Neural progenitor cell (in vitro differentiated cells): ENCODE measurements at places on chromosomes 1 and 21.
A peak's percentile ranks its signal among the peaks of the same experiment; 100 is the strongest.

- no peak for DNase-seq
Measured at GRCh38 chr1:1168451-1169411, 4.9 kb upstream of the TTLL10 start.

- no peak for DNase-seq
Measured at GRCh38 chr1:182087304-182087703, 25.8 kb upstream of the ZNF648 start.

GRCh38 chr1:185861630-185862029 is 127.4 kb downstream of the HMCN1 start:
- no peak for DNase-seq

- no peak for DNase-seq
Measured at GRCh38 chr1:225425201-225425786, 2.5 kb downstream of the LBR start.

DNA sequence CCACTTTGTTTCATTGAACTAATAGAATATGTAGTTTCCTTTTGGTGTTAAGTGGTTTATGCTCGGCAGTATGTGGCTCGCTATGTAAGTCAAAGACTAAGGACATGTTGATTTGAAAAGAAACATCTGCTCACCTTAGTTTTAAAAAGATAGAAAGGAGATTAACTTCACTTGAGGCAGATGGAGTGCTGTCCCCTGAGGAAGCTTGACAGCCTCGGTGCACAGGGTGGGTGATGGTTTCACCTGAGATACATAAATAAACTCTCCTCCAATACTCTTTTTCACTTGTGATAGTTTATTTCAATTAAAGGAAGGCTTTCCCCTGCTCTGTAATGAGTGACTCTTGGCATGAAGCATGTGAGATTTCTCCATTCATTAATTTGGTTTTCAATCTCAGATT is 70.8 kb upstream of the FMN2 start:
- no peak for DNase-seq

DNA sequence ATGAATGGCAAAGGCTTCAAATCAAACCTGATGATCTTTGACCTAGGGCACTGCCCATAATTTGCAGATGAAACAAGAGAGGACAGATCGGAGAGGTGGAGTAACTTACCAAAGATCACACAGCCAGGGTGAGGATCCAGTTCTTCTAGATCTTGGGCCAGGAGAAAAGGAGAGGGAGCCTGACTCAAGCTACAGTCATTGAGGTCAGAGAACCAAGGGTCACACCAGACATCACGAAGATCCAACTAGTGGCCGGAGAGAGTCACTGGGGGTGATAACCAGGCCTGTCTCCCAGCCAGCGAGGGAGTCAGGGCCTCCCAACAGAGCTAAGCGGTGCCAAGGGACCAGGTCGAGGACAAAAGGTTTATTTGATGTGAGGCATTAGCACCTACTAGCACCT is 115.0 kb downstream of the RIPK4 start:
- DNase-seq, result no peak

DNA sequence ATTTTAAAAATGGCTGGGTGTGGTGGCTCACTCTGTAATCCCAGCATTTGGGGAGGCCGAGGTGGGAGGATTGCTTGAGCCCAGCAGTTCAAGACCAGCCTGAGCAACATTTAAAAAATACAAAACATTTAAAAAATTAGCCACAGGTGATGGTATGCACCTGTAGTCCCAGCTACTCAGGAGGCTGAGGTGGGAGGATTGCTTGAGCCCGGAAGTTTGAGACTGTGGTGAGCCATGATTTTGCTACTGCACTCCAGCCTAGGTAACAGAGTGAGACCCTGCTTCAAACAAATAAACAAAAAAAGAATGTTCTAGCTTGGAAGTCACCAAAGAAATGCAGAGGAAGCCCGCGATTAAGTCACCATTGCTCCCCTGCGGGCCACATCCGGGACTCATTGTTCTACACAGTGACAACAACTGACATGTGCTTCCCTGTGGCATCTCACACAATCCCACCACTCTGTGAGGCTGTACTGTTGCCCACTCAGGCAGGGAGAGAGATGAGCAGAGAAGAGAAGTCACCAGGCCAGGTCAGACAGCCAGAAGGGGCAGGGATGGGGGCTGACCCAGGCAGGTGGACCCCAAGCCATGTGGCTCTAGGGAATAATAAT is 18.4 kb upstream of the SPATC1L start:
- DNase-seq, result no peak

DNA sequence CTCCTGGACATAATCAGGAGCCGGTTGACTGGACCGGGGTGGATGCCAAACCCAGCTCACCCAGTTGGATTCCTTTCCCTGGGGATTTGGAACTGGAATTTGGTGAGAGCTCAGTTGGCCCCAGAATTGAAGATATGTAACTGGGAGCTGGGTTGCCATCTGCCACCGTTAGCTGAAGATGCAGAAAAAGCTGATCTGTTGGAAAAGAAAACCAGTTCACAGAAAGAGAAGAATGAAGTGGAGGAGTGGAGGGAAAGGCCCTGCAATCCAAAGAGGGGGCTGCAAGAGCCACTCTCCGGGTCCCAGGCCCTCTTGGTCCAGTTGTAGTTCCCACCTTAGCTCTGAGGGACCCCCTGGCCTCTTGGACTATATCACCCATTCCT is 16.0 kb downstream of the TEX35 start:
- no peak for DNase-seq

- no peak for DNase-seq
Measured at GRCh38 chr1:186793582-186793927, 35.2 kb upstream of the PLA2G4A start.

DNA sequence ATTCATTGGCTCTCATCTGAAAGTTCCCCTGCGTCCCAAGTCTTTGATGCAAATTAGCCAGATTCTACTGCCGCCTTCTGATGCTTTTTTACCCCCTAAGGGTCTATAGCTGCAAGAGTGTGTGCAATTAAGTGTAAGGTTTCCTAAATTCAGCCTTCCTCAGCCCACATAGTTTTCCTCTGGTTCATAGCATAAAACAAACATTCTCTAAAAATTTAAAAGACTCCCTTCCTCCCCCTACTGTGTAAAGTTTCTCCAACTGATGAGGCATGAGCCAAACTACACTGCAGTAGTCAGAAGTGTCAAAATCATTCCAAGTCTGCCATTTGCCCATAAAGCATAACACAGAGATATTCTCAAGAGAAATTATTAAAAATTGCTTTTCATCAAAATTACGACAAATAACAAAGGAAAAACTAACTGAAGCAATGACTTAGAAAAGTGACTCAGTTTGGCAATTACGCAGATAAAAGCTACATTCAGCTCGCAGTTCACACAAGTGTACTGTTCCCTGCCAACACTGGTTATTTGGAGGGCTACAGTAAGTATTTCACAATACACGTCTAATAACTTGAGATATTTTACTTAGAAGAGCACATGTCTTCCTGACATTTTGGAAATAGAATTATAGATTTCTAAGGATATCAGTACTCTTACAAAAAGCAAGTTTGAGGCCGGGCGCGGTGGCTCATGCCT is 15.4 kb downstream of the KCNH1 start:
- DNase-seq, result no peak

DNA sequence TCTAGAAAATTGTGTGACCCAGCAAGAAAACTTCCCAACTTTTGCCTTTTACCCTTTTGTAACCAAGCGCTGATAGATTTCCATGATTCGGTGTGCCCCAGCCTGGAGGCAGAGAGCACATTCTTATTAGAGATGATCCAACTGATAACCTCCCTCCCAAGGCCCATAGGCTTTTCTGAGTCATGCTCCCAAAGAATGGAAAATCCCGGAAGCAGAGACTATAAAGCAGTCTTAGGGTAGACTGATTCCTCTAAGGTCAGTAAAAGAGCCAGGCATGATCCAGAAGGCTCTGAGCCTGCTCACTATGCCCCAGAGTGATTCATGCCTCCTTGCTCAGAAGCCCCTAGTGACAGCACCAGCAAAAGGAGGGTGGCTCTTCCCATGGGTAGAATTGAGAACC is 4.3 kb downstream of the CAMK1G start:
- DNase-seq, result no peak

GRCh38 chr1:232915212-232915611 is 35.2 kb upstream of the NTPCR start:
- no peak for DNase-seq

GRCh38 chr1:16498573-16499413 is 15.3 kb downstream of the RNU1-1 start:
- peak; percentile 98 for DNase-seq

- DNase-seq, result no peak
Measured at GRCh38 chr1:217540321-217540720, 90.6 kb downstream of the GPATCH2 start.

- DNase-seq, result peak; percentile 93
Measured at GRCh38 chr21:25801217-25802014, 66.6 kb downstream of the GABPA start.

- no peak for DNase-seq
Measured at GRCh38 chr1:153220606-153221303, 3.4 kb downstream of the PRR9 start.

GRCh38 chr1:229536982-229537381 is 21.5 kb downstream of the ABCB10 start:
- no peak for DNase-seq

- no peak for DNase-seq
Measured at GRCh38 chr1:232403017-232403714, 226.8 kb downstream of the SIPA1L2 start.

DNA sequence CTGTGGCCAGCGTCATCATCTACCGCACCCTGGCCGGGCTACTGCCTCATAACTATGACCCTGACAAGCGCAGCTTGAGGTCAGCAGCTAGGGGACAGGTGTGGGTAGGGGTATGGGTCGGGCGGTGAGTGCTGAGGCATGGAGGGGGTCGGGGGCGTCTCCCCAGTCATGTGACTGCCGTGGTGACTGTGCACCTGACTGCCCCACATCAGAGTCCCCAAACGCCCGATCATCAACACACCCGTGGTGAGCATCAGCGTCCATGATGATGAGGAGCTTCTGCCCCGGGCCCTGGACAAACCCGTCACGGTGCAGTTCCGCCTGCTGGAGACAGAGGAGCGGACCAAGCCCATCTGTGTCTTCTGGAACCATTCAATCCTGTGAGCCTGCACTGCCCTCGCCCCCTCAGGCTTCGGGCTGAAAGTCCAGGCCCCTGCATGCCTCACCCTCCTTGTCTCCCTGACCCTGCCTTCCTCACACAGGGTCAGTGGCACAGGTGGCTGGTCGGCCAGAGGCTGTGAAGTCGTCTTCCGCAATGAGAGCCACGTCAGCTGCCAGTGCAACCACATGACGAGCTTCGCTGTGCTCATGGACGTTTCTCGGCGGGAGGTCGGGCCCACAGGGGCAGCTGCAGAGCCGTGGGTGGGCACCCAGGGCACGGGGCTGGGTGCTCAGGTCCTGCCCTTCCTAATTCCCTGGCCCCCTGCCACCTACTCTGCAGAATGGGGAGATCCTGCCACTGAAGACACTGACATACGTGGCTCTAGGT is 13.5 kb downstream of the PSRC1 start:
- DNase-seq, result no peak

DNA sequence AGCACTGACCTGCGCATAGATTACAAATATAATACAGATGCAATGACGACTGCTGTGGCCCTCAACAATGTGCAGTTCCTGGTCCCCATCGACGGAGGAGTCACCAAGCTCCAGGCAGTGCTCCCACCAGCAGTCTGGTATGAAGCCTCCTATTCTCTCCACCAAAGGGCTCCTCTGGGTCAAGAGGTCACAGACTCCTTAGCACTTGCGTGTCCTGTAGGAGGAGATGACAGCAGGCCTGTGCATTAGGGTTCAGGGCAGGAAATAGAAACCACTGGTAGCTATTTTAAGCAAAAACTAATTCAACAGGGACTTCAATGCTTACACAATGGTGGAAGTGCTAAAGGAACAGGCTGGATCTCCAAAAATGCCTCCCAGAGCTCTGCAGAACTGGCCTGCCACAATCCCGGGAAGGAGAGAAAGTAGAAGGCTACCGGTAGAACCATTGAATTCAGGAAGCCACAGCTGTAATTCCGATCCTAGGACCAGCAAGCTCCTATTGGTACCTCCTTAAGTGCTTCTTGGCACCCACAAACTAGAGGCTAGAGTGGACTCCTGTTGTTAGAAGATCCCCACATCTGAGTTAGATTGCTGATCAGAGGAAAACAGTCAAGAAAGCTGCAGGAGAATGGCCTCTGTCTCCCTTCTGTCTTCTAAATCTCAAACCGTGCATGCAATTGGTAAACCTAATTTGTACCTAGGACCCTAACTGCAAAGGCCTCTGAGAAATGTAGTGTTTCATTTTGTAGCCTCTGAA is 12.7 kb upstream of the DYNLT5 start:
- peak; percentile 8 for DNase-seq

- DNase-seq, result no peak
Measured at GRCh38 chr1:98102345-98103030, 181.7 kb upstream of the DPYD start.

- no peak for DNase-seq
Measured at GRCh38 chr1:29599826-29600225, 363.5 kb downstream of the PTPRU start.

- no peak for DNase-seq
Measured at GRCh38 chr1:9376886-9377333, 84.2 kb downstream of the SPSB1 start.

DNA sequence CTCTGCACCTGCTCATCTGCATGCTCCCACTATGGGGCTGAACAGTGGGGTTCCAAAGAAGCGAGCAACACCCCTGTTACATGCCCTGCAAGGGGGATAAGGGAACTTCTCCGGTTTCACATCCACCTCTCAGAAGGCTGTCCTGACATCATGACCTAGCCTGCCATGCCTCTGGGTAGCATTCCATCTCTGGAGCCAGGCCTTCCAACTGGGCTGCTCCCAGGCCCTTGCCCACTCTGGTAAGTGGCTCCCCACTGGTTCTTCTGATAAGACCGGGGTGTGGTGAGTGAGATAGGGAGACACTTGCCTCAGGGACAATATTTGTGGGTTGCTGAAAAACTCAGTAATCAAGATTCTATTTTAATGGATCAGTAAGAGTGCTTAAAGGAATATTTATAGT is 57.8 kb downstream of the KCNJ15 start:
- no peak for DNase-seq

DNA sequence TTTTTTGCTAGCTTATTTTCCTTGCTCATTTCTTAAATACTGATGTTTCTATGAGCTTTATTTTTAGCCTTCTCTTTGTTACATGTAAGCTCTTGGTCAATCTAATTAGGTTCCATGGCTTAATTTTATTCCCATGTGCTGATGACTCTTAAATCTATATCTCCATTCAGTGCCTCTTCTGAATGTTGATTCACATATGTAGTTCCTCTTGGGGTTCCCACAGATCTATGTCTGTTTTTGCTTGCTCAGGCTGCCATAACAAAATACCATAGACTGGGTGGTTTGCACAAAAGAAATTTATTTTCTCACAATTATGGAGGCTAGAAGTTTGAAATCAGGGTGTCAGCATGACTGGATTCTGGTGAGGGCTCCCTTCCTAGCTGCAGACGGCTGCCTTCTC is 58.3 kb upstream of the PLA2G4A start:
- no peak for DNase-seq

GRCh38 chr1:77820121-77820520 is 40.7 kb downstream of the MIGA1 start:
- DNase-seq, result no peak
